Left renal pelvis (tissue), 4 donors: ENCODE measurements at places on chromosomes 16 and 17. TPM values are rescaled to one million over a fixed set of nuclear protein-coding genes. Genes with fewer than 3 reads are reported as not detected.

DNA sequence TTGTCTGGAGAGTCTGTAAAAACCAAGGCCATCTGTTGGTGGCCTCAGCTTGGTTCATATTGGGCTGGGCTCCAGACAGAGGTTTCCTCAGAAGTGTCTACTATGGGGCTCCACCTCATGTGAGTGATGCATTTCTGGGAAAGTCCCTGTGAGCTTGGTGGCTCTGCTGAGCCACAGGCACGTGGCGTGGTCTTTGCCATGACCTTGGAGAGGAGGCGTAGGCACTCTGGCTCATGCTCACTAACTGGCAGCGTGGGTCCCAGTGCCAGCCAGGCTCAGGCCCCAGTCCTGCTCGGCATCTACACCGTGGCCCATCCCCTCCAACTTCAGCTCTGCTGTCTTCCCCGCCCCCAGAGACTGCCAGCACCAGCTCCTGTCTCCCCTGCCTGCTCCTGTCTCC is 10.7 kb upstream of the SMTNL2 start:
- DNase-seq = no peak

DNA sequence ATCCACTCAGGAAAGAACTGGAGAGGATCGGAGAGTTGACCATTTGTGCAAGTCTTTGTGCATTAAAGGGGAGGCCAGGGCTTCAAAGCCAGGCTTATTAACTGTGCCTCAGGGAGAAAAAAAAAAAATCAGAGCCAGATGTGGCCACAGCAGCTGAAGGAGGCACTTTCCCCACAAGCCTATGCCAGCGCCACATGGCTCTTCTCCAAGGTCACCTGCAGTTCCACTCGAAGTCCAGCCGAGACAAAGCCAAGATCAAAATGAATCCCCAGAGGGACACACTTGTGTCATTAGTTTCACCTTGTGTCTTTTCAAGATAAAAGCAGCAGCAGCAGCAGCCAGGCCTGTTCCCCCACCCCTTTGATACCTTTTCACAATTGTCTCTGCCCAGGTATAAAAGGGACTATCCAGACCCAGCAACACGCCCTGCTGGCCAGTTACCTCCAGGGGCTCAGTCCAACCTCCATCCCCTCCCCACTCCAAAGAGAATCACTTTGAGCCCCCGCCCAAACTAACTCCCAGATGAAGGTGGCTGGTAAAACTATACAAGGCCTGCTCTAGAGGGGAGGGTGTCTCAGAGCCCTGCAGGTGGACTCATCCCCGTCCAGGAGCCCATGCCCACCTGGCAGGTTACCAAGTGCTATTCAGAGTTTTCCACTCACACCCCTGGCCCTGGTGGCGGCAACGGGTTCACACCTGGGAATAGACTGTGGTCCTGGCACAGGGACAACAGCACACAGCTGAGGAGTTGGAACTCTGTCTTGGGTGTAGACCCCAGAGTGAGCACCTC is 29.2 kb downstream of the AXIN2 start:
- no peak for DNase-seq

DNA sequence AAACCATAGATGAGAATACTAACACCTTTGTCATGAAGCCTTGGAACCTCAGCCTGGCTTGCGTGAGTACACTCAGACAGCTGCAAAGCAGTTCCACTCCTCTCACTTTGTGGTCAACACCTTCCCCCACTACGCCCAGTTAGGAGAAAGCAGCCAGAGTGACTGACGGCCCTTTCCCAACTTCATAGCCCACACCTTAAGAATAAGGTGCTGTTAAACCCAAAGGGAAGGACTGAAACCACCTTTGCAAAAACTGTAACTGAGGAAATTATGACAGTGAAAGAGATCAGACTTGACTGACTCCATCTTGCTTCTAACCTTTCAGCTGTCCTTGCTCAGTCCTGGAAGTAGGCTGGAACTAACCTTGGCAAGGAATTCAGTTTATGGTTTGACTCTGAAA is 13.7 kb downstream of the N4BP1 start:
- no peak for DNase-seq

GRCh38 chr16:68236137-68236825 is 354 bp upstream of the ESRP2 start:
- DNase-seq = no peak

- no peak for DNase-seq
These were observed 37.9 kb downstream of the SIAH1 start for GRCh38 chr16:48347191-48347865.

GRCh38 chr17:66647391-66647983 is 187.4 kb upstream of the CACNG5 start:
- no peak for DNase-seq

DNA sequence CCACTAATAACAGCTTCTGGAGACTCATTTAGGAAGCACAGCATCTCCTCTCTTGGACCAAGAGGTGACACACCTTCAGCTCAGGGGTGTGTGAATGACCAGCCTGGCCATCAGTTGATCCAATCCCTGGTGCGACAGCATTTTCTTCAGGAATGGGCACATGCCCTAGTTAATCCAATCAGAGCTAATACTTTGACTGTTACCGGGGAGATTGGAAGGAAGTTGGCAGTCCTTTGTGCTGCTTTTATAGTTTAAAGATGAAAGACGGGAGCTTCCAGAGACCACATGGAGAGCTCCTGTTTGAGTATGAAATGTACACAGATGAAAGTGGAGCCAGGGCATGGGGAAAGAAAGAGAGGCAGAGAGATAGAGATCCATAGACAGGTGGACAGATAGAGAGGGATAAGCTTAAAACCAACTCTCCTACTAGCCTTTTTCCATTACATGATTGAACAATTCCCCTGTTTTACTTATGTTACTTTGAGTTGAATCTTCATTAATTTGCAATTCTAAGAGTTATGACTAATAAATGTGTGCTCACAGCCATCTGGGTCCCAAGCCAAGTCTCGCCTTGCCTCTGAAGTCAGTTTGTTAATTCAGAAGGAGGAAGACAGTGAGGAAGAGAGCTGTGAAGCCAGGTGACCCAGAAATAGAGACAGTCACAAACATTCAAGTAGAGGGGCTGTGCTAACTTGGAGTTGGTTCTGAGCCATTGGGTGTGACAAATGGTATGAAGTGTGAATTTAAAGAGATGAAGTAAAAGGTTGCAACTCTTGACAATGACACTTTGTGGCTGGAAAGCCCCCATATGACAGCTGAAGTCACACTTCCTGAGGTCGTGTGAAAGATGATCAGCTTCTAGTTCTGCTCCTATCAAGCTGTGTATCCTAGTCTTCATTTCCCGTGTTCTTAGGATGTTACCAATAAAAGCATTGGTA is 120.0 kb upstream of the GOT2 start:
- DNase-seq = no peak

DNA sequence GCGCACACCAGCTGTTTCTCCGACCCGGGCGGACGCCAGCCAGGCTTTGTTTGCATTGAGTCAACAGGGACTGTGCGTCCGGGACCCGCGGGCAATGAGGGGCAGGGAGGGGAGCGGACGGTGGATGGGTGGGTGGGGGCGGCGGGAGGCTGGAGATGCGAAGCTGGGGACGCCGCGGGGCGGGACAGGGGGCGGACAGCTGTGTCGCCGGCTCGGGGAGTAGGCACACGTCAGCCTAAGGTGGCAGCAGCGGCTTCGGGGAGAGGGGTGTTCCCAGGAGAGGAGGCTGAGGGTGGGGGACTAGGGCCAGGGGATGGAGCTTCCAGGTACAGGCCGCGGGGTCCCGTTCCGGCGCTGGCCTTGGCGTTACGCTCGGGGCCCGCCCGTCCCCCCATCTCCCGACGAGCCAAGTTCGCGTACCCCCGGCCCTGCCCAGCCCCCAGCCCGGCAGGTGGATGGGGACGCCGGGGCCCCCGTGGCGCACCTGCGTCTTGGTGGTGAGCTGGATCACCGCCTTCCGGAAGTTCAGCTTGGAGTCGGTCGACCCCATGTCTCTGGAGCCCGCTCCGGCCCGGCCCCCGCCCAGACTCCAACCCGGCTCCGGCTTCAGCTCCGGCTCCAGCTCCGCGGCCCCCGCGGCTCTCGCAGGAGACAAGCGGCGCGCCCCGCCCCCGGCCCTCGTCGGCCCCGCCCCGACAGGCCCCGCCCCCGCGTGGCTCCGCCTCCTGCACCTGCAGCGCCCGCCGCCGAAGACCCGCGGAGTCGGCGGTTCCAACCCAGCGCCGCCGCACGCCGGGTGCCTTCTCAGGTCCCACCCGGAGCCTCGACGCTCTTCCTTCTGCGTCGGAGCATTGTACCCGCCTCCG is at the start of gene HID1:
HID1 (minus strand) TSS at position 653 of the 866 bp plus-strand sequence; CDS start at position 550, 103 bp downstream.
- DNase-seq = no peak

DNA sequence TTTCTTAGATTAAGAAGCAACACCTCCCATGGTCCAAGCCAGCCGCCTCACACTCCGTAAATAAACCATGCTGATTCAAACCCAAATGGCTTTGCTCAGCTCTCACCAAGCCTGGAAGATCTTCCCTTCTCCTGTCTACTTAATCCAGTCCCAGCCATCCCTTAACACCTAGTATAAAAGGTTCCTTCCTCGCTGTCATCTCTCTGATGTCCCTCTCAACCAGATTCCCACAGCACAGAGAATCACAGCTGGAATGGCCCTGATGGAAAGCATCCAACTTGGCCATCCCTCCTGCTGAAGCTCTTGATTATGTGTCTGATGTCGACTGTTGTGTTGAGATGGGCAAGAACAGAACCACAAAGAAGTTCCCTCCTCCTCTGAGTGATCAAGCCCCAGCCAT is 50.6 kb upstream of the ADCY9 start:
- DNase-seq = no peak

DNA sequence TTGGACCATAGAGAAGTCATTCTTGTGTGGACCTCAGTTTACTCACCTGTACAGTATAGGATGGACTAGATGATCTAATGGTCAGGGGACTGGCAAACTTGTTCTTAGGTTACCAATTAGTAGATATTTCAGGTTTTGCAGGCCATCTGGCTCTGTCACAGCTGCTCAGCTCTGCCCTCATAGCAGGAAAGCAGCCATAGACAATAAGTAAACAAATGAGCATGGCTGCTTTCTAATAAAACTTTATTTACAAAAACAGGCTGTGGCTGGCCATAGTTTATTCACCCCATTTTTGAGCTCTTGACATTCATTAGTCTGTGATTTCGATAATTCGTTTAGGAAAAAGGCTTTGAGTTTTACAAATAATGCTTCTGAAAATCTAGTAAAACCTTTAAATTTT is 12.7 kb downstream of the BPTF start:
- DNase-seq = no peak

DNA sequence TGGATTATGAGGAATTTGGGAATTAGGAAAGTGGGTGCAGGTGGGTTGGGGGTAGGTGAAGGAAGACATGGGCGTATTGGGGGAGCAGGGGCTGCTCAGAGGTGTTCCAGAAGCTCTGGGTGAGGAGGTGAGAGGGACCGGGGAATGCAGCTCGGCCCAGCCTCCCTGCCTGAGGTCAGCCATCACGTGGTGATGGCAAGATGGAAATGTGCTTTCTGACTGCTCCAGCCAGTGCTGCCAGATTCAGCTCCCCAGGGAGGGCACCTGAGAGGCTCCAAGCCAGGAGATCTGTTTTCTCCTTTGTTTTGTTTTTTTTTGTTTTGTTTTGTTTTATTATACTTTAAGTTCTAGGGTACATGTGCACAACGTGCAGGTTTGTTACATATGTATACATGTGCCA is 35.2 kb upstream of the STH start:
- DNase-seq = no peak

- no peak for DNase-seq
These were observed 9.2 kb downstream of the COL1A1 start for GRCh38 chr17:50192144-50192617.

DNA sequence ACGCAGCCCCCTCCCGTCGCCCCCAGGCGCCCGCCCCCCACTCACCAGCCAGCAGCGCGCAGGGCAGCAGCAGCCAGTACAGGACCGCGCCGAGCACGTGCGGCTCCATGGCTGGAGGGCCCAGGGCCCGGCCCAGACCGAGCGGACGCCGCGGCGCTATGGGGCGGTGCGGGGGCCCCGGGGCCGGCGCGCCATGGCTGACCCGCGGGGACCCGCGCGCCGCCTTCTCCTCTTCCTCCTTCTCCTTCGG is 239 bp downstream of the PIEZO1 start:
- no peak for DNase-seq

- no peak for DNase-seq
These were observed 64.6 kb upstream of the IRX3 start for GRCh38 chr16:54351171-54351570.

- DNase-seq = no peak
These were observed 7.1 kb downstream of the ALKBH5 start for GRCh38 chr17:18190628-18191235.

DNA sequence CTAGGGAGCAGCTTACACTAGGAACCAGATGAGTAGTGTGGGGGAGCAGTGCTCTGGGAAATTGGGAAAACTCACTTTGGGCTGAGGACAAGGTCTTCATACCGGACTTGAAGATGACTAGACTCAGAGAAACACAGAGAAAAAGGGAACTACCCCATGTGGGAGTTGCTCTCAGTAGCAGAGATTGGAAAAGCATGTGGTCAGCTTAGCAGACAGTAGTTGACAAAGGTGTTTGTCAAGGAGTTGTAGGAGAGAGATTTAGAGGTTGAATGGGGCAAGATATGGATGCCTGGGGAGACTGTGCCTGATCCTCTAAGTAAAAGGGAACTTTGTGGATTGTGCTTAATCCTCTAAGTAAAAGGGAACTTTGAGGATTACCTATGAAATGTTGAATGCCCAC is 194.5 kb upstream of the COX10 start:
- DNase-seq = no peak

DNA sequence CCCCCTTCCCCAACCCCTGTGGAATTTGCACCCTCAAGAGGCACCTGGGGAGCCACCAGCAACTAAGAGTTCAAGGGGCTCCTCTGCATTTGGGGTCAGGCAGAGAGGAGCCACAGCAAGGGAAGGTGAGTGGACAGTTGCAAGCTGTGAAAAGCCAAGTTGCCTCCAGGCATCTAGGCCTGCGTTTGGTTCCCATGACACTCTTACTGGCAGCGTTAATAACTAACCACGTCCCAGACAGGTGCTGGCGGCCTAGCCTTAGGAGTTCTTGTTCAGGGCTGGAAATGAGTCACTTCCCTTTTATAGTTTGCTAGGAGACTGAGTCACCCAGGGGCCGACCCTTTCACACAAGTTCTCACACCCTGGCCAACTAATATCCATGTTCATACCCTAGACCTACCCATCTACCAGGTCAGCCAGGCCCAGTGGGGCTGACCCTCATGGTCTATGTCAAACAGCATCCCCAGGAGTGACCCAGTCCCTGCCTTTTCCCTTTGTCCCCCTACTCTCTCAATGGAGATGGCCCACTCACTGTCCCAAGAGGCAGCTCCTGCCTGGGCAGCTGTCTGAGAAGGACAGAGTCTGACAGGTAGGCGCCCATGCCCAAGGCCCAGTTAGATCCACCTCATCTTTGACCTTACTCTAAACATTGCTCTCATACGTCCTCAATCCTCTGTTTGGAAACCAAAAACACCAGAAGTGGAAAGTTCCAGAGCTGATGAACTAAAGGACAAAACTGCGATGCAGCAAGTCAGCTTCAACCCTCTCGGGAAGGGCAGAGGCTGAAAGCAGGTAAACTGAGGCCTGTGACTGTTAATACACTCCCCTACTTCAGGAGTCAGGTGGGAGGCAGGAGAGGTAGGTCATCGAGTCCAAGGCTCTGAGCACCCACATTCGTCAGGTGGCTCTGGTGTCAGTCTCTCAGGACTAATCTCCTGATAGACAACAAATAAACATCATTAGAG is 300.6 kb downstream of the SOX9 start:
- DNase-seq = peak; percentile 46

GRCh38 chr16:69917739-69918138 is 33.4 kb upstream of the CLEC18A start:
- peak; percentile 28 for DNase-seq

TLCD1 gene
- 2.9 TPM for polyA plus RNA-seq

TP53TG3B gene
- polyA plus RNA-seq = not detected

KRTAP1-5 gene
- not detected for polyA plus RNA-seq

CEMP1 gene
- 4.2 TPM for polyA plus RNA-seq

TERB1 gene
- not detected for polyA plus RNA-seq

RUNDC3A gene
- 2.2 TPM for polyA plus RNA-seq

IST1 gene
- polyA plus RNA-seq = 235 TPM

CLEC3A gene
- not detected for polyA plus RNA-seq
